Heart left ventricle (tissue), 16 donors: ENCODE measurements at places on chromosomes 11 and 22.

- DNase-seq, result no peak
Observed at GRCh38 chr11:65685981-65686380, 23.3 kb upstream of the RELA start.

DNA sequence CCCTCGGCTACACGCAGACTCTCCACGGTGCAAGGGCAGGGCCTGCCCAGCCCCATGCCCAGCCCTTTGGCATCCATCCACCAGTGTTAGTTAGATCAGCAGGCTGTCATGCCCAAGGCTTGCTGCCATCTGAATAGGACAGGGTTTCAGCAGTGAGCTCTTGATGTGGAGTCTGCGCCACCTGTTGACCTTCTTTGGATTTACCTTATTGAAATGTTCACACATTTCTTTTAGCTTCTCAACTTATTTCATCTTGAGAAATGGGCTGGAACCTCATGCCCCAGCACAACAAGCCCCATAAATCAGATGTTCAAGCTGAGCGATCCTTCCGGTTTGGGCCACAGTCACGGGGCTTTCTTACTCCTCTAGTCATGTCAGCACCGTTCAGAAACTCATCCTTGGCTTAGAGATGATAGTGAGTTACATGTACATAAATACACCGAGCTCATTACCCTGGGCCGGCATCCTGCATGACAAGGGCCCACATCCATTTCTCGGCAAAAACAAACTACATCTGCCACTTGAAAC is 61.7 kb downstream of the PARVB start:
- DNase-seq, result peak; percentile 91

DNA sequence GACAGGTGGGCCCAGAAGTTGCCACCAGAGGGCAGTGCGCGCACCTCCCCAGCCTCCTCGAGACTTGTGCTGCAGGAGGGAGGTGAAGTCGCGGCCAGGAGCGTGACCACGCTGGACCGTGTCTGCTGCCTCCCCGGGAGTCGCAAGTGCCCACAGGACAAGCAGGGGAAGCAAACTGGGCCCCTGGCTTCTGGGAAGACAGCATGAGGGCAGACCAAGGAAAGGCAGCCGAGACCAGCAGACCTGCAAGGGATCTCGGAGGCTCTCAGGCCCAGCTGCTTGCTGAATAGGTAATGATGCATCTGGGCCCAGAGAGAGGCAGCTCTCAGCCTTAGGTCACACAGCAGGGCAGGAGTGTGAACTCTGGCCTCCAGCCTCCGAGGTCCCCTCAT is 17.0 kb upstream of the IL2RB start:
- DNase-seq, result peak; percentile 89

GRCh38 chr11:124717786-124718651 is 21.7 kb upstream of the NRGN start:
- DNase-seq, result peak; percentile 73

GRCh38 chr11:72358466-72359405 is 75.6 kb downstream of the CLPB start:
- DNase-seq, result no peak

- no peak for DNase-seq
Observed at GRCh38 chr11:11940551-11940950, 67.9 kb downstream of the DKK3 start.

GRCh38 chr11:33742249-33742851 is 6.1 kb upstream of the CD59 start:
- DNase-seq, result no peak

DNA sequence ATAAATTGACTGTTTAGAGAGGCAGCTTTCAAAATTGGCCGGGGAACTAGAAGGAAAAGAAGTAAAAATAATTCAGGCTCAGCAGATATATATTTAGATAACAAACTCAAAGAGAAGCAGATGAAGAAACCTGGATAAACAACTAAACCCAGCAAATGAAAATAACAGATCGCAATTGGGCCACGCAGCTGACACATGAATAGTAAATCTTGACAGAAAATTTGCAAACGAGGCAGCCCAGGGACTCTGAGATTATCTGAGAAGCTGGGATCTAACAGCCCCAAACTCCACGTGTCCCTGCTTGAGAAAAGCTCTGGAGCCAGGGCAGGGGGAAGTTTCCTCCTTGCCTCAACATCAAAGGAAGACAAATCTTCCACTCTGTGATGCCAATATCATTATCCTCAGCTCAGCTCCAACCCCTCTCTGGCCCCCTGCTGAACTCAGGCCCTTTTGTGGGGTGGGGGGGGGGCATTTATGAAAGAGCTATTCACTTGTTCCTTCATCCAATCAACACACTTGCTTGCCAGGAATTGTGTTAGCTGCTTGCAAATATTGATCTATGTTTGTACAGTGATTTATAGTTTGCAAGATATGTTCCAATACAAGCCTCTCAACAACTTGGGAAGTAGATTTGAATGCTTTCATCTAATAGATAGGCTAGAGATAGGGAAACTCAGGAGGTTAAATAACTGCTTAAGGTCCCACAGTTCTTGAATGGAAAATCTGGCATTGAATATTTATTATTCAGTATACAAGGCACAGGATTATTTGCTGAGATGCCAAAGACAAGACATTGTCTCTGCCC is 72.5 kb upstream of the C11orf87 start:
- DNase-seq, result no peak

- DNase-seq, result peak; percentile 54
Observed at GRCh38 chr11:2203440-2204259, 32.0 kb upstream of the TH start.

- DNase-seq, result no peak
Observed at GRCh38 chr11:97739932-97740800, 1280.6 kb upstream of the CNTN5 start.

DNA sequence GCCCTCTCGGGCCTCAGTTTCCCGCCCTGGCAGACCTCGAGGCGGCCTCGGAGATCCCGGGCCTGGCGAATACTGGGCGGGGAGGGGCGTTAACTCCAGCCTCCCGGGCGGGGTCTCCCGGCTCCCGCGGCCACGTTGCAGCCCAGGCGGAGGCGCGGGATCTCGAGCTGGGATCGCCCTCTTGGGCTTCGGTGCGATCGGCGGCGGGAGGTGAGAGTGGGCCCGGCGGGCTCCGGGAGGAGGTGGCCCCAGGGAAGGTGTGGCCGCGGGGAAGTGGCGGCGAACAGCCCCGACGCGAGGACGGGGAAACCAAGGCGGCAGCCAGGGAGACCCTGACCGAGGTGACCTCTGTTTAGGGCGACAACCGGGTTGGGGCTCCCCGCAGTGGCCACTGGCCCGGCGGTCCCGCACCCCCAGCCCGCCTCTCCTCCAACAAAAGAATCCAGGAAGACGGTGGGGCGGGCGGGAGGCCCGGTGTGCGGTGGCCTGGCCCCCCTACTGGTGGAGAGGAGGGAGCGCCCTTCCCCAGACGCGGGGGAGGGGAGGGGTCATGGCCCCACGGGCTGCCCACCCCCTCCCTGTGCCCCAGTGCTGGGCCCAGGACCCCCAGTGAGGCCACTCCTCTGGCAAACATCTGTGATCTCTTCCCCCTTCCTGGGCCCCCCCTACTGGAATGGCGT is at the start of gene PHETA2:
Gene PHETA2, plus strand, starts transcription at position 117 of the 680 bp plus-strand sequence. CDS start 3,046 bp downstream, outside the sequence.
- DNase-seq, result peak; percentile 64

DNA sequence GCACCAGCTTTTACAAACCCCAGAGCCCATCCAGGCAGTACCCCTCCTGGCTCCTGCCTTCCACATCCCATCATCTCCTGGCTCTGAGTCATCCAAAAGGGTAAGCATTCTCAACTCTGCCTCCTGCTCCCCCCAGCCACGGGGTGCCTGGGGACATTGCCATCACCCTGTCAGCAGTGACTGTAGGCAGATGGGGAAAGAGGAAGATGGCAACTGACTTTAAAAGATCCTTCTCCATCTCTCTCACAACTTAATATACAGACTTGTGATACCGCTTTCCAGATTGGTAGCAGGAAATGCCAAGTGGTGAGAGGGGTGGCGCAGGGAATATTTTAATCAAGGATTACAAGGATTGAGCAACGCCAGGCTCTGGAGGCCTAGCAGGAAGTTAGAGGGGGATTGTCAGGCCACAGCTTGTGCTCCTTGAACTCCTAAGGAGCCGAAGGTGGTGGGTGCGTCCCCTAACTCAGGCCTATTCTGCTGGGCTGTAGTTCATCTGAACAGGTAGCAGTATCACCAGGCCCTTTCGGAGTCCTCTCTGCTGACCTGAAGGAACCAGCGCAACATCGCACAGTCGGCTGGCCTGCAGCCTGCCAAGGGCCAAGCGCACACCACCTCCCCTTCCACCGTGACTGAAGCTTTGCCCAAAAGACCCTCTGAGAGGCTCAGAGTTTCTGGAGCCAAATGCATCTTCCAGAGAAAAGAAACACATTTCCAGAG is 83.3 kb downstream of the ZC3H12C start:
- no peak for DNase-seq

GRCh38 chr11:120179057-120179672 is 31.7 kb upstream of the OAF start:
- no peak for DNase-seq

DNA sequence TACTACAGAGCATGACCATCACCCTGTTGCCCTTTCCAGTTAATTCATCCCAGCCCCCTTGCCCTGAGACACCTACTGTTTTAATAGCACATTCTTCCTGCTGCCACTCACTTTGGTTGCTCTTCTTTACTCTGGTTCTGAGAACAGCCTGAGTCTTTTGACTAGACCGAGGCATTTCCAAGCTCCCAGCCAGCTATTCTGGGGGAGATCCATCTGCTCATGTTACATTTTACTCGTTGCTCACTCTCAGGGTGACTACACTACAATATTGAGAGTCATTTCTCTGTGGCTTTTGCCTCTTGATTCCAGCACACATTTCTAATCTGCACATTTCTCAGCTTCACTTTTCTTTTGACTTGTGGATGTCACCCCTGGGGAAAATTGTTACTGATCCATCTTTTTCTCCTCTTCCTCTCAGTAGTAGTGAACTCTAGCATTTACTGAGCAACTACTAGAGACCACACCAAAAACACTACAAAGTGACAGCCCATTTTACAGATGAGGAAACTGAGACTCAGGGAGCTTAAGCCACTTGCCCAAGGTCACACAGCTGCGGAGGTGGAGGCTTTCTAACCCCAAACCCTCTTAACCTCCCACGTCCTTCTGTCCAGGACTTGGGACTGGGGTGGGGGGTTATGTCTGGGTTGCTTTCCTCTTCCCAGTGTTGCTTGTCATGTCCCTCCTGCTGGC is 117.8 kb downstream of the C11orf91 start:
- DNase-seq, result no peak

GRCh38 chr11:77413850-77414460 is 59.9 kb downstream of the PAK1 start:
- DNase-seq, result no peak

DNA sequence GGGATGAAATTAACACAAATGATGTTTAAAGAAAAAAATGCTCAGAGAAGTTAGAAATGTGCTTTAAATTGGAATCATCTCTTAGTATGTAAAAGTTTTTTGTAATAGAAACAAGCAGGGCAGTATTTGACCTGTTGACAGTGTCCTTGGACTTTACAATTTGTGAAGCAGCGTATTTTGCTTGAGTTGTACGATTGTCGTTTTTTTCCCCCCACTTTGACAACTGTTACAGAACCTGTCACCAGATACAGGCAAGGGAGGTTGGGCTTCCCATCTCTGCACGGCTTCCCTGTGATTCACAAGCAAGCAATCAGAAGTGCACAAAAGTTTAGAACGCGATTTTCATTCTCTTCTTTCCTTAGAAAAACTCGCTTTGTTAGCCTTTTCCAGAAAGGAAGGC is 8.9 kb downstream of the PPARA start:
- no peak for DNase-seq

GRCh38 chr11:117657794-117658193 is 139.2 kb downstream of the DSCAML1 start:
- no peak for DNase-seq

- DNase-seq, result no peak
Observed at GRCh38 chr11:83542861-83543260, 256.7 kb upstream of the CCDC90B start.

- DNase-seq, result no peak
Observed at GRCh38 chr11:34407121-34407813, 31.5 kb upstream of the CAT start.

- DNase-seq, result no peak
Observed at GRCh38 chr11:117761993-117762392, 35.0 kb downstream of the DSCAML1 start.

DNA sequence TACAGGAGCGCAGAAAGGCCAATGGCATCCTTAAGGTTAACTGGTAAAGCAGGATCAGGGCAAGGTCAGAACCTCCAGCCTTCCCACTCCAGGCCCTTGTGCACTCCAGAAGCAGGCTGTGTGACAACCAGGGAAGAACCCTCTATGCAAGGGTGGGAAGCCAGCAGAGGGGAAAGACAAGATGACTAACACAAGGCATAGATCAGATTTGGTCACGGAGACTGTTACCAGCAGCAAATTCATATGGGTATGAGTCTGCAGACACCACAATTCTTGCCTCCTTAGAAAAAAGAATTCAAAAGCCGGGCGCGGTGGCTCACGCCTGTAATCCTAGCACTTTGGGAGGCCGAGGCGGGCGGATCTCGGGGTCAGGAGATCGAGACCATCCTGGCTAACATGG is 39.8 kb upstream of the MTNR1B start:
- DNase-seq, result no peak

- no peak for DNase-seq
Observed at GRCh38 chr11:125075900-125076317, 12.8 kb downstream of the SLC37A2 start.

- DNase-seq, result no peak
Observed at GRCh38 chr22:26283330-26283729, 114.1 kb downstream of the SEZ6L start.

DNA sequence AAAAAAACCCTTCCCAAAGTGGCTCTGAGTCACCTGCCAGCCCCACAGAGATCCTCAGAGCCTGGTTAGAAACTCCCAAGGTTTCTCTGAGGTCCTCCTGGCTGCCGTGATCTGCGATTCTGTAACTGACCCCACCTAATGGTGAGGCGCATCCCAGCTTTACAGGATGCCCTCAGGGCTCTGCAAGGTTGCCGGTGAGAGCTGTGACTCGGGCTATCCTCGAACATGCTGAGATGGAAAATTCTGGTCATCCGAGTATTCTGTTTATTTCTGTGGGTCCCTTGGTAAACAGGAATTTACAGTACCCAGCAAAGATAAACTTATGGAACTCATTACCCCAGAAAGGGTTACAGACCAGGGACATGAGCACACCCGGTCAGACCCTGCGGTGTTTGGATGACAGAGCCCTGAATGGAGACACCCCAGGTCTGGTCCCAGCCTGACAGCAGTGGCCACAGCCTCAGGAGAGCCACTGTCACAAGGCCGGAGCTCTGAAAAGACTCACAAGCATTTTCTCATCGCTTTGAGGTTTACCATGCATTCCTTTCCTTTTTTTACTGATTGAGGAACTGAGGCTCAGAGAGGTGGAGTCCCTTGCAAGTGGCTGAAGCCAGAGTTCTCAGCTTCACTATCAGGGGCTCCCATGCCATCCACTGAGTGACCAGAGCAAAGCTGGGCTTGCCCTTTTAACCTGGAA is 22.2 kb downstream of the LIF start:
- DNase-seq, result no peak

DNA sequence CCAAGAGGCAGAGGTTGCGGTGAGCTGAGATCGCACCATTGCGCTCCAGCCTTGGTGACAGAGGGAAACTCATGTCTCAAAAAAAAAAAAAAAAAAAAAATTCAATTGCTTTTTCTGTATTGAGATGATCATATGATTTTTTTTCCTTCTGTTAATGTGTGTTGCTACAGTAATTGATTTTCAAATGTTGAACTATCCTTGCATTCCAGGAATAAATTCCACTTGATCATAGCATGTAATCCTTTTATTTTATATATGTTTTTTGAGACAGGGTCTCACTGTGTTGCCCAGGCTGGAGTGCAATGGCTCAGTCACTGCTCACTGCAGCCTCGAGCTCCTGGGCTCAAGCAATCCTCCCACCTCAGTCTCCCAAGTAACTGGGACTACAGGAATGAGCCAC is 33.3 kb downstream of the MOV10L1 start:
- no peak for DNase-seq
